ENCODE measurements at places on chromosomes 5 and 9.

DNA sequence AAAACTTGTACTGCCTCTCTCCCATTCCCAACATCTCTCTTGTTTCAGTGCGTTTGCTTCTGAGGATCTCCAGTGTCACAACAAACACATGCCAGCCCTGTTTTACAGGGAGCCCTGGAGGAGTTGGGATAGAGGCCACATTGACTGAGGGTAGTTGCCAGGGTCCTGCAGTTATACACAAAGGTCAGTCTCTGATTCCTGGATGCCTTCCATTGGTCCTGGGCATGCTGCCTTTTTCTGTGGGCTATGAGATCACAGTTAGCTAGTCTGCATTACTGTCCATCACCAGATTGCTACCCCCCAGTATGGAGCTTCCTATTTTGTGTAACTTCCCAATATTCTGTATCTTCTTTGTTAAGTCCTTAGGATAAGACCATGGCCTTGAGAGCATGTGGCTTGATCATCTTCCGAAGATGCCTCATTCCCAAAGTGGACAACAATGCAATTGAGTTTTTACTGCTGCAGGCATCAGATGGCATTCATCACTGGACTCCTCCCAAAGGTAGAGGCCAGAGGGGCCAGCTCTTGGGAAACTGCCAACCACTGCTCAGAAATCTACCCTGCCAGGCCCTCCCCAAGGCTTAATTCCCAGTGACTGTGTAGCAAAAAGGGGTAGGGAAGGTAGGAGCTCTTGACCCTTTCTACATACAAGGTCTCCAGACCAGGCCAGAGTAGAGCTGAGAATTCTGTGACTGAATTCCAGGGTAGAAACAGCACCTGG lies 9.5 kb downstream of the NUDT2 start:
- DNase-seq, result no peak

DNA sequence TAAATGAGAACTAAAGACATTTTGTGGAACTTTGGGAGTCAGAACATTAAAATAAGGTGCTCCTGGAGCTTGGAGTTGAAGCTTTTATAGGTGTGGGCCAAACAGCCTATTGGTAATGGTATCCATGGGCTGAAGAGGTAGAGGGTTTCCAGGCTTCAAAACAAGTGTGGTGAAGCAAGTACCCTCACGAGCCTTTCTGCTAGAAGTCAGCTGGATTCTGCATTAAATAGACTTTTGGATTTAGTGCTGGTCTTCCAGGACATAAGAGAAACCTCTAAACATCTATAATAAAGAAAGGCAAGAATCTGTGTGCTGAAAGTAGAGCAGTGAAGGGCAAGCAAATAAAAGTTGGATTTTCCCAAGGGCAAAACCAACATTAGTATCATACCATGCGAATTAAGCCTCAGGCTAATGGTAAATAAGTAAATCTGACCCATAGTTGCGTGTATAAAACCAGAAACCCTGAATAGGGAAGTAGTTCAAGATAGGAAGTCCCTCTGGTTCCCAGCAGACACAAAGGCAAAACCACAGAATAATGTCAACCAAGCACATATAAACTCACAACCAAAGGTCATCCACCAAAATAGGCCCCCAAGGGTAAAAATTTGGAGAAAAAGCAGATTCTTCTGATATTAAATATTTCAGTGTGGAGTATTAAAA lies 306.3 kb downstream of the TLE4 start:
- DNase-seq, result no peak

- no peak for DNase-seq
These were observed 1.3 kb upstream of the KCNMB1 start for GRCh38 chr5:170390472-170390871.

- no peak for DNase-seq
These were observed 4.7 kb upstream of the LCN2 start for GRCh38 chr9:128144239-128145181.

DNA sequence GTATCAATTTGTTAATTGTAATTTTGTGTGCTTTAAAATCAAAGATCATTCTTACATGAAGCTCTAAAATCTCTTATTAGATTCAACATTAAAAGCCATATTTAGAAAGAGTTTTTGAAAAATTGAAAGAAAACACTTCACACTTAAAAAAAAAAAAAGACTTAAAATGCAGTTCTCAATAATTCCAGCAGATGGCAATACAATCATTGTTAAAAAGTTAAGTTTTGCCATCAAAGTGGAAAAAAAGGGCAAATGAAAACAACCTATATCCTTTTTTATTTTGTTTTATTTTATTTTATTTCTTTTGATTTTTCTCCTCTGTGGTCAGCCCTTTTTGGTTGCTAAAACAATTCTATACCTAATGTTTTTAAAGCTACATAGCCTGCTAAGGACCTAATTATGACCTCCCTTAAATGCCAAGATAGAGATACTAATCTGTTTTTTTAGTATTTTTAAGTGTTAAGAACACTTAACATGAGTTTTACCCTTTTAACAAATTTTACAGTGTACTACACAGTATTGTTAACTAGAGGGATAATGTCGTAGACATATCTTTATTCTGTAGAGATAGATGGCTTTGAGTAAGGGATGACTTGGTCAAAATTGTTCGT lies 154.2 kb upstream of the DAB2 start:
- no peak for DNase-seq

DNA sequence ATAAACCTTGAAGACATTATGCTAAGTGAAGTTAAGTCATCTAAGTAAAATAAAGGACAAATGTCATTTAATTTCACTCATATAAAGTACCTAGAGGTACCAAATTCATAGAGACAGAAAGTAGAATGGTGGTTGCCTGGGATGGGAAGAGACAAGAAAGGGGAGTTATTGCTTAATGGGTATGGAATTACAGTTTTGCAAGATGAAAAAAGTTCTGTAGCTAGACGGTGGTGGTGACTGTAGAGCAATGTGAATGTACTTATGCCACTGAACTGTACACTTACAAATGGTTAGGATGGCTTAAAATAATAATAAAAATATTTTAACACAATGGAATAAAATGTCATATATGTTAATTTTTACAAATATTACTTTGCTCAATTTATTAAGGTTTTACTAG lies 128.0 kb downstream of the MPDZ start:
- DNase-seq, result no peak

DNA sequence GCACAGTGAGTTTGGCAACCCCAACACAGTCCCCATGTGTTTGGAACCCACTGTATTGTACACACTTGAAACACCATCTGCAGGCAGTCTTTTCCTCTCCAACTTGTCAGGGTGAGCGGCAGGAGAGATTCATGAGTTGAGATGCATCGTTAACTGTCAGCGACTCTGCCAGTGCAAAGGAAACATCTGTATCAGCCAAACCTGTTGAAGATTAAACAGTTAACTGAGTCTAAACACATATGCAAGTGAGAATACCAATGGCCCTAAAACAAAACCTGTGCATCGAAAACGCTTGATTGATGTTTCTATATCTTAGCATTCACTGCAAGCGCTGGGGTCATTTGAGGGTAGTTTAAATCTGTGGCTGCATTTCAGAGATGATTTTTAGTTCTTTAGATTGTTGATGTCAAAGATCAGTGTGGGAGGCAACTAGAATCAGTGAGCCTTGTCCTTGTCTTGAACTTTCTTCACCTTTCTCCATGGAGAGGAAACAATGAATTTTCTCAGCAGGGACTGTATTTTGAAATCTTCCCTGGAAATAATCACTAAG lies 41.3 kb upstream of the PAM start:
- DNase-seq, result no peak

GRCh38 chr5:159058716-159059636 lies 40.7 kb downstream of the EBF1 start:
- no peak for DNase-seq

Measured in cortex of kidney (tissue), 1 donor.